ENCODE measurements at places on chromosomes 16 and 17.

- no peak for DNase-seq
These were observed 12.7 kb upstream of the C16orf74 start for GRCh38 chr16:85763616-85764015.

- DNase-seq, result no peak
These were observed 26.4 kb upstream of the RPL38 start for GRCh38 chr17:74177018-74177450.

GRCh38 chr17:66542129-66542966 is 239.9 kb downstream of the PRKCA start:
- no peak for DNase-seq

GRCh38 chr16:16071631-16072244 is 122.3 kb downstream of the ABCC1 start:
- DNase-seq, result no peak

DNA sequence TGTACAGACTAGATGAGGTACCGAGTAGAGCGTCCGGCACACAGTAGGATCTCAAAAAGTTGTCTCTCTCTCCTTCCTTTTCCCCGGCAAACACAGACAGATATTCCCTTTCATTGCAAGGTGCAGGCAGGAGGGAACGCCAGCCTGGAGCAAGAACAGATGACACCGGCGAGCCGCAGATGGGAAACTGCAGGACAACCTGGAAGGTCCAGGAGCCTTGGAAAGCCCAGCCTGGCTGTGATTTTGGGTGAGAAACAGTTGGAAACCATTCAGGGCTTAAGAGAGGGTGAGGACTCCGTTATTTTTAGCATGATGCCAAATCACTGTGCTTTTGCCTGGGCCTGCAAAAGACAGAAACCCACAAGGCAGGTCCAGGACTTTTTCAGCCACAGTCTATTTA is 7.3 kb downstream of the CDH11 start:
- DNase-seq, result no peak

DNA sequence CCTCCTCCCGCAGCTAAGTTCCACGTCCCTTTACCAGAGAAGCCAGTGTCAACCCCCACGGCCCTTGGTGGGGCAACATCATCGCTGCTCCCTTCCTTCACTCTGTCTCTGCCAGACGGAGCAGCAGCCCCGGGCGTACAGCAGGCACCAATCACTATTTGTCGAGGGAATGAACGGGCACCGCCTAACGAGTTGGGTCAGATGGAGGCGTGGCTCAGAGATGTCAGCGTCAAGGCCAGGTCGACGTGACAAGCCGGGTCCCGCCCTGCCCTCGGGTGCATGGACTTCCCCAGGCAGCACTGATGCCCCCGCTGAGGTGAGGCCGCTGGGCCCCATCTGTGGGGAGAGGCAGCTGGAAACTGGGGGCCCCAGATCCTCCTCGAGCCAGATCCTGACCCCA is 50.0 kb downstream of the CBFA2T3 start:
- no peak for DNase-seq

DNA sequence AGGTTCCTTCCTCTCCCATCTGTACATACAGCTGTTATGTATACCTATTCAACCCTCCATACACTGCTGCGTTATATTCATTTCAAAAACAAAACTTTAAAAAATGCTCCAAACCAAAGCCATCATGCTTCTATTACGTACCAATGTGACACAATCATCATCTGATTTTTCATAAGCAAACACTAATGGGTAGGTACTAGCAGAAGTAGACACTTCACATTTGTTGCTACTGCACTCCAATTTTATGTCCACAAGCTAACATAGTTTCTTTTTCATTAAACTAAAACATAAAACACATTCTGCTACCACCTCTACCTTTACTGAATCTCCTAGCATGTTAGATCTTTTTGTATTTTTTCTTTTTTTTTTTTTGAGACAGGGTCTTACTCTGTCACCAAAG is 57.5 kb downstream of the PARN start:
- no peak for DNase-seq

GRCh38 chr16:23245268-23245667 is 56.8 kb upstream of the SCNN1B start:
- no peak for DNase-seq

DNA sequence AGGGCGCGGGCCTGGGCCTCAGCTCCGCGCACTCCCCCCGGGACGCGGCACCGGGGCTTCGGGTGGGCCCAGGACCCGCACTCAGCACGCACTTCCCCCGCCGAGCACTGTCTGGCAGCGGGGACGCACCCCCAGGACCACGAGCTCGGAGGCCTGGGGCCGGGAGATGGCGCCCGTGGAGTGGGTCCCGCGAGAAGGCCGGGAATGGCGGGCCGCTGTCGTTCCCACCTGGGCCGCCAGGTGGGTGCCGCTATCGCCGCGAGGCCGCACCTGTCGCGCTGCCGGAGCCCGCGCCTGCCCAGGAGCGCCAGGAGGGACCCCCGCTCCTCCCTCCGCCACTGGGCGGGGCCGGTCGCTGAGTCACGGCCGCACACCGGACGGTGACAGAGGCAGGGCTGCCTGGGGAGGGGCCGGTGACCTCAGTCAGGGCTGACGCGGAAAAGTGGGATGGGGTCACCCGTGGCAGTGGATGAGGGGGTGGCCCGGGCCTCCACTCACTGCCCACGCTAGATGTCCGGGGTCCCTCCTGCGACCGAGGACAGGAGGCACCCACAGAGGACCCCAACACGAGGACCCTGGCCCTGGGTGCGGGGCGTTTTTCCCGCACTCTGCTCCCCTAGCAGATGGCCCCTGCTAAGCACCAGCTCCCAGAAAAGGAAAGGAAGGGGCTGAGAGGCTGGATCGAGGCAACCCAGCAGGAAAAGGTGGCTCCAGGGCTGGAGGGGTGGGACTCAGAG is 6.9 kb upstream of the ACTG1 start:
- DNase-seq, result peak; percentile 63

All from activated effector memory CD4-positive, alpha-beta T cell treated with Interleukin-2 at 50 U/mL for 16 hours (primary cell).